ENCODE measurements at places on chromosomes 1 and 21.

- DNase-seq: no peak
Observed at GRCh38 chr21:45756669-45757068, 113.1 kb downstream of the PCBP3 start.

DNA sequence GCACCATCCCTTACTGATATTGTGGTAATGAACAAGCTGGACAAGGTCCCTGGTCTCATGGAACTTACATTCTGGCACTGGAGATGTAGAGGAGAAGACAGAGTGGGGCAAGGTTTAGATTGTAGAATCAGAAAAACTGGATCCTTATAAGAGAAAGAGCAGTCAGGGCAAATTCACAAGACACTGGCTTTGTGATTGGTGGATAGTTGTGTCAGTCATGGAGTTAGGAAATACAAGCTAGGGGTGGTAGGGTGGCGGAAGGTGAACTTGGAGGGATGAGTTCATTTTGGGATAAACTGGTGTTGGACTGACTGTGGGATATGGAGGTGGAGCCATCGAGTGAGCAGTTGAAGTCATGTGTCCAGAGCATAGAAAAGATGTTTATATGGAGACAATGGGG, 3.7 kb upstream of the TLR5 start:
- no peak for DNase-seq

GRCh38 chr1:7644961-7645750, 125.9 kb upstream of the VAMP3 start:
- peak; percentile 28 for DNase-seq

- DNase-seq: no peak
Observed at GRCh38 chr21:41583274-41583790, 75.4 kb upstream of the TMPRSS2 start.

DNA sequence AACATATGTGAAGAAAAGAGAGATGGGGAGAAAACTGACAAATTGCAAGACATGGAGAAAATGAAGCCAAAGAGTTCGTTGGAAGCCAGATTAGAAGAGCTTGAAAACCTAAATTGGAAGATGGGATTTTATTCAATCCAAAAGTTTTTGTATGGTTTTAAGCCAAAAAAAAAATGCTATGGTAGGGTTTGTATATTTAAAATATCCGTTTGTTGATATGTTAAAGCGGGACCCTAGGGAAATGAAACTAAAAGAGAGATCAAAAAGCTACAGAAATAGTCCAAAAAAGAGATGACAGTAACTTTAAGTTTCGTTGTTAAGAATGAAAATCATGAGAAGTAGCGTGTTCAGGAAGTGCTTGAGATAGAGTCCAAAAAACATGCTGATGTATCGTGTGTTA, 617.7 kb upstream of the ADGRL2 start:
- DNase-seq: no peak

DNA sequence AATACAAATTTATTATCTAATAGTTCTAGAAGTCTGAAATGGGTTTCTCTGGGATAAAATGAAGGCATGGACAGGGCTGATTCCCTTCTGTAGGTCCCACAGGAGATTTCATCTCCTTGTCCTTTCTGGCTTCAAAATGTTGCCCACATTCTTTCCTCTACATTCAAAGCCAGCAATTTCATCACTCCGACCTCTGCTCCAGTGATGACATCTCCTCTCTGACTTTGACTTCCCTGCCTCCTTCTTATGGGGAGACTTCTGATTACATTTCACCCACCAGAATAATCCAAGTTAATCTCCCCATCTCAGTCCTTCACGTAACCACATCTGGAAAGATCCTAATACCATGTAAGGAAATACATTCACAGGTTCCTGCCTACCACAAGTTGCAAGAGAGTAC, 358.0 kb upstream of the C1orf87 start:
- DNase-seq: no peak

- DNase-seq: no peak
Observed at GRCh38 chr1:207857447-207857846, 53.5 kb downstream of the CD34 start.

DNA sequence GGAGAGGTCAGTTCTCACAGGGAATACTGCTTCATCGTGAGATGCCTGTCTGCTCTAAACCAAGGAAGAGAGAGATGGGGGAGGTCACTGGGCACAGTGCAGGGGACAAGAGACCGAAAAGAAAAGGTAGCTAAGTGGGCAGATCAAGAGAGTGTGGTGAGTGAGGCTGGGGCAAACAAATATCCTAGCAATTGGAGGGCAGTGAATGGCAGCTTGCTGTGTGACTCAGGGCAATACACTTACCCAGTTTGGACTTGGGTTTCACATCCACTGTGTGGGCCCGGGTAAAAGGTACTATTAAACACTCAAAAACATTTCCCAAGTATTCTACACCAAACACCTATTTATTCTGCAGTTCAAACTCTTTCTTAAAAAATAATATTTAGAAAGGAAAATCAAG, 10.2 kb downstream of the PLXNA2 start:
- DNase-seq: no peak

GRCh38 chr1:231493421-231494185, 34.9 kb upstream of the TSNAX start:
- DNase-seq: no peak

GRCh38 chr21:32131960-32132359, 146.9 kb downstream of the MIS18A start:
- no peak for DNase-seq

GRCh38 chr1:42165511-42166210, 1.1 kb upstream of the GUCA2A start:
- no peak for DNase-seq

DNA sequence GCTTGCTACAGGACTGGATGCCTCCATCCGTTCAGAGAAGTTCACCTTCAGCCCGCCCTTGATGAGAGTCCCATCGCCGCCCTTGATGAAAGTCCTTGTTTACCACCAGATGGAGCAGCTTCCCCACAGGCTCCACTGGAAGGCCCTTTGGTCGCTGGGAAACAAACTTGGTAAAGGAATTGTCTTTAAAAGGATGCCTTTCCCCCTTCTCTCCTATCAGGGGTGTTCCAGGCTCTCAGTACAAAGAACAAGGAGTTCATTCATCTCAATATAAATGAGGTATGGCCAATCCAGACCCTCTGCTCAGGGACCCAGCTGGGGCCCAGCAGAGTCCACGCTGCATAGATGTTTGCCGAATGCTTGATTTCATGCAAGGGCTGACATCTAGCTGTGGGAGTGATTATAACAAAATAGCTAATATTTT, 50.8 kb downstream of the CAPN9 start:
- DNase-seq: peak; percentile 91

DNA sequence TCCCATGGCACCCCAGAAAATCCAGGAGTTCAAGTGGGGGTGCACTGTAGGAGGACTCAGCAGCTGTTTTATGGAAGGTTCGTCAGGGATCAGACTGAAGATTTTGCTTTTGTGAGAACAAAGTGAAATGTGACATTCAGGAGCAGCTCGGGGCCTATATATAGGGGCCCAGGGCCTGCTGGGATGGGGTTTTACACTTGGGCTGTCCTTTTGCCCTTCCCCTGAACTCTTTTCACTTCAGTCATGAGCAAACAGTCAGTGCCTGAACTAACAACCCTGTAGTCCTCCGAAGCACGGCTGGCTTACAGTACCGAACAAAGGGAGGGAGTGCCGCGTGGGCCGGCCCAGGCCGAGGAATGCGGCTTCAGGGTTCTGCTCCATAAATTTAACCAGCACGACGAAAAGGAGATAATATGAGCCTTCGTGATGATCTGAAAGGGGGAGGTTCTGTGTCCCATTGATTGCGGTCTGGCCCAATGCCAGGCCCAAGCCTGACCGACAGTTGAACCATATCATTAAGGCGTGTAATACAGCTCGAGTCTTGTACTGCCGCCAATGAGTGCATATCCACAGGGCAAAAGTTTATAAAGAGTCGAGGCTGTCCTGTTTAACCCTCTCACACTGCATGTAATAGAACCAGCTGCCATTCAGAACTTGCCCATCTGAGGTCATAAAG, 139.9 kb downstream of the DHRS3 start:
- no peak for DNase-seq

- no peak for DNase-seq
Observed at GRCh38 chr21:43355925-43356289, 71.0 kb downstream of the SIK1 start.

DNA sequence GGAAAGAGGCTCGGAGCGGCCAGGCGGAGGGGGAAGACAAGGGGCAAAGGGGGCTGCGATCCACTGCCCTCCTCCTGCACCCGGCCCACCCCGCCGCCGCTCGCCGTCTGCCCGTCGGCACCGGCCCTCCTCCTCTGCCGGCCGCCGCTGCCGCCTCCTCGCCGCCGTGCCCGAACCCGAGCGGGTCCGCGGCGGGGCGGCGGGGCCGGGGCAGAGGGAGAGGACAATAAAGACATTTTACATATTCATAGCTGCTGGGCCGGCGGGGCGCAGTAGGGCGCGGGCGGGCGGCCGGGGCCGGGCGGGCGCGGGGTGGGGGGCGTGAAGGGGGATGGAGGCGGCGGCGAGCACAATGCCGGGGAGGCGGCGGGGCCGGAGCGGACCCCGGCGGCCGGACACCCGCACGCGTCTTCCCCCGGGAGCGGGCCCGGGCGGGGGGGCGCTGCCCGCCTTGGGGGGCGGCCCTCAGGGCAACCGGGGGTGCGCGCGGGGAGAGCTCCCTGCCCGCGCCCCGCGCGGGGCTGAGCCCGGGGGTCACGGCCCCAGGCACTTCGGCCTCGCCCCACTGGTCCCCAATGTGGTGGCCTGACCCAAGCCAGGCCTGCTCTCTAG, 546 bp downstream of the POU2F1 start:
- peak; percentile 48 for DNase-seq

DNA sequence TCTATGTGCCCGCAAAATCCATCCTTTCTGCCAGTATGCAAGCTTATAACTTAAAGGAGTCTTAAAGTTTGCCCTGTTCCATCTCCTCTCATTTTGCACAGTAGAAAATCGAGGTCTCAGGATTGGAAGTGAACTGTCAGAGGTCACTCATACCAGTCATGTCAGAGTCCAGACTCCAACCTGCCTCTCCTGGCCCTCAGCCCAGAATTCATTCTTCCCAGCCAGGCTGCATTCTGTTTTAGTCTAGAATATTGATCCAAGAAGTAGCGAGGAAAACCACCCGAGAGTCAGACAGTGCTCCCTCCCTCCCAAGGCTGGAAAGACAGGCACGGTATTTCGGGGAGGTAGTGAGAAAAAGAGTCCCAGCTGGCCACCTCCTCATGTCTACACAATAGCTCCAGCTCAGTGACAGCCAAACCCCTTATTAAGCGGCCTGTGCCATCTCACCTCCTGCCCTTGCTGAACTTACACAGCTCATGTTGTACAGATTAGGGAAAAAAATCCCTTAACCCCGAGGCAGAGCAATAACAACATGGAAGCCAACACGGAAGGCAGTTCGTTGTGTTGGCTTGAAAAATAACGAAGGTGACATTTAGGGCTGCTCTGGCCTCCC, 89.4 kb downstream of the OMA1 start:
- DNase-seq: no peak

GRCh38 chr21:25360593-25360992, 246.7 kb downstream of the MRPL39 start:
- DNase-seq: no peak

- no peak for DNase-seq
Observed at GRCh38 chr1:69657971-69658370, 90.2 kb downstream of the LRRC7 start.

- DNase-seq: no peak
Observed at GRCh38 chr21:41920476-41920875, 33.3 kb downstream of the C2CD2 start.

DNA sequence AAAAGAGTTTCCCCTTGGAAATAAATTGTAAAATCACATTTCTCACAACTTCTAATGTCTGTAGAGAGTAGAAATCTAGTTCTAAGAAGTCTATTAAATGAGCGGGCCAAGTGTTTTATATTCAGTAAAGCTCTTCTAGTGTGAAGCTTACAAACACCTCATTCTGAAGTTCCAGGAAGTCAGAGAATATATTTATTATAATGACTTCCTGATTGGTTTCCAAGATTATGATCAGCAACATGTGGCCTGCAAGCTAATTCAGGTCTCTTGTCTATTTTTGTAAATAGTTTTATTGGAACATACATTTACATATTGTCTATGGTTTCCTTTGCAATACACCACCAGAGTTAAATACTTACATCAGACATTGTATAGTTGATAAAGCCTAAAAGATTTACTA, 603.9 kb downstream of the AMY1C start:
- no peak for DNase-seq

- no peak for DNase-seq
Observed at GRCh38 chr1:226371027-226371694, 36.7 kb downstream of the PARP1 start.

GRCh38 chr1:30197639-30198450, 525.5 kb downstream of the MATN1 start:
- DNase-seq: no peak

GRCh38 chr1:235088907-235089306, 39.7 kb downstream of the TOMM20 start:
- no peak for DNase-seq

GRCh38 chr1:43243299-43243698, 26.5 kb upstream of the TMEM125 start:
- no peak for DNase-seq

DNA sequence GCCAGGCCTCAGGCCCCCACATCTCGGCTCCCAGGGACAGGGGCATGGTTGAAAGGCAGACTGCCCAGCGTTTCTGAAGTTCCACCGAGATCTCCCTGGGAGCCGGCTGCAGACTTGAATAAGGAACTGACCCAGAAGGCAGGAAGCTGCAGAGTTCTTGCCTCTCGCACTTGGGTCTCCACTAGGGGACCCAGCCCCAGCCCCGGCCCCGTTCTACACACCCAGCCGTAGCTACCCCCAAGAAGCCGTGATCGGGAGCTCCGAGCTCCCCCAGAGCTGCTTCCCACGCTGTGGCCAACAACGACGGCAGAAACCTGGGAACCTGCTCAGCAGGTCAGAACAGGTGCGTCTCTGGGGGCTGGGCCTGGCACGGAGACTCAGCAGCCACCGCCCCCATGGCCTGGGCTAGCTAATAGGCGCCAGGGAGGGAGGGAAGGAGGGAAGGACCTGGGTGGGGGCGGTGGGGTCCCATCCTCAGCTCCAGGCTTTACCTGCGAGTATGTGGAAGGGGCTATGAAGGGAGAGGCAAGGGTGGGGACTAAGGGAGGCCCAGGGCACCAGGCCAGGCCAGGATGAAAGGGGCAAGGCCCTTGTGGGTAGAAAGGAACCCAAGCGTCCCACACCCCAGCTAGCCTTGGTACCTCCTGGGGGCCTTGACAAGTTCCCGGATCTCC, at the start of gene NECTIN4:
Gene NECTIN4, minus strand, starts transcription at position 308 of the 674 bp plus-strand sequence. Its CDS starts 262 bp downstream, at position 46.
- no peak for DNase-seq

- no peak for DNase-seq
Observed at GRCh38 chr21:30518876-30519275, 16.9 kb upstream of the KRTAP19-5 start.

- peak; percentile 47 for DNase-seq
Observed at GRCh38 chr1:204513117-204513716, 3.0 kb upstream of the MDM4 start.

GRCh38 chr21:33023574-33024200, 2.0 kb upstream of the OLIG2 start:
- DNase-seq: peak; percentile 58

- peak; percentile 57 for DNase-seq
Observed at GRCh38 chr1:1306661-1307260, 969 bp downstream of the ACAP3 start.

- no peak for DNase-seq
Observed at GRCh38 chr1:10171105-10171767, 39.1 kb upstream of the KIF1B start.

Data from Ammon's horn (tissue), 1 donor.